ENCODE measurements at places on chromosomes 12 and 14.

GRCh38 chr12:44689587-44689986, 186.5 kb downstream of the NELL2 start:
- DNase-seq: no peak

GRCh38 chr12:125189502-125189901, 124.3 kb downstream of the AACS start:
- no peak for DNase-seq

GRCh38 chr12:27561535-27562350, 37.7 kb downstream of the PPFIBP1 start:
- no peak for DNase-seq

GRCh38 chr12:103745962-103746361, 95.1 kb downstream of the NT5DC3 start:
- DNase-seq: peak; percentile 36

- no peak for DNase-seq
These were observed 17.6 kb downstream of the GNPTAB start for GRCh38 chr12:101813117-101813516.

- no peak for DNase-seq
These were observed 180.7 kb upstream of the SLC38A2 start for GRCh38 chr12:46553266-46553665.

DNA sequence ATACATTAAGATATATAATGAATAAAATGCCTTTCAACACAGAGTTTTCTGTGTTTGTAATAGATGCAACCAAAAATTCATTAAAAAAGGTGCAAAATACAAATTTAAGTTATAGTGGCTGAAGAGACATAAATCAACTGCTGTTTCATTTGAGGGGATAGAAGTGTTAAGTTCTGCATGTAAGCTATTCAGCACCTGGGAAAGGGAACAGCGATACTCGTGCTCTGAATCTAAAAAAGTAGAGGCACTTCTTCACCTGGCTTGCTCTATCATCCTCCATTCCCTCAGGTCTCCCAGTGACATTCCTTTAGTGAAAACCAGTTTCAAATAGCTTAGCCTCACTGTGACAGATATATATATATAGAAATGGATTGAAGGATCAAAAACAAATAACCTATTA, 222.6 kb downstream of the ACSS3 start:
- DNase-seq: no peak

- DNase-seq: no peak
These were observed 17.7 kb downstream of the NUBPL start for GRCh38 chr14:31578792-31579501.

- no peak for DNase-seq
These were observed 93.4 kb upstream of the TMEM132D start for GRCh38 chr12:129997239-129997638.

- no peak for DNase-seq
These were observed 213.4 kb downstream of the PHETA1 start for GRCh38 chr12:111155521-111155920.

DNA sequence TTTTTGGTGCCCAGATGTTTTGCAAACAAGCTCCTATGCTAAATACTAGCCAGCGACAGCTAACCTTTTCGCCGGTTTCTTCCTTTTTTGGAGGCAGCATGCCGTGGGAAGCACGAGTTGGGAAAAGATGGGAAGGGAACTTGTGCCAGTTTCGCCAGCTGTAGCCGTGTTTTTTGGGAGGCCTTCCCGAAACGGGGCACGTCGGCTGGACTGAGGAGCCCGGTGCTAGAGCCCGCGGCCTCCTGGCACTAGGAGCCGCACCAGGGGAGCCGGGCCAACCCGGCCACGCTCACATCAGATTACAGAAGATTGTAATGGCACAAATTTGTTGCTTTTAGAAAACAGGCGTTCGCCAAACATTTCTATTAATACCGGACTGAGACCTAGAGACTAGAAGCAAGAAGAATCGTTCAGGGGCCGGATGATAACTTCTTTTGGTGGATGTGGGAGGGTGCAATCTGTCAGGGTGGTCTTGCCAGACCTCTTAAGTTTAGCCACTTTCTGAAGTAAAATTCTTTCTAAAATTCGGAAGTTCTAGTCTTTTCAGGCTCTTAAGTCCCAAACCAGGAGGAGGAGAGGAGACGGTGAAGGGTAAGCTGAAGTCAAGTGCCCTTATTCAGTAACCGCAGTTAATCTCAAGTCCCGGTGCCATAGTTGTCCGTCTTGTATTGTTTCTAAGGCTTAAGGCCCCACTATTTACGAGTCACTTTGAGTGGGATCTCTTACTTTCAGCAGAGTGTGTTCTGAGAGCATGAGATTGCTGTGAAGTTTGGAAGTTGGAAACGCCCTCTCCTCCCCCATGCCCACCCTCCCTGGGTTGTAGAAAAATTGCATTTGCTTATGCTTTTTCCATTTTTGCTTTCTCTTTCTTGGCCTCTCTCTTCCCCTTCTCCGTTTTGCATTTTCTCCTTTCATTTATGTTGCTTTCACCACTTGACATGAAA, 1.3 kb downstream of the RASSF3 start:
- DNase-seq: no peak
